Left lung (tissue), 14 donors: ENCODE measurements at places on chromosomes 16 and 17. TPM values are rescaled to one million over a fixed set of nuclear protein-coding genes. Genes with fewer than 3 reads are reported as not detected.
A peak's percentile ranks its signal among the peaks of the same experiment; 100 is the strongest.

DNA sequence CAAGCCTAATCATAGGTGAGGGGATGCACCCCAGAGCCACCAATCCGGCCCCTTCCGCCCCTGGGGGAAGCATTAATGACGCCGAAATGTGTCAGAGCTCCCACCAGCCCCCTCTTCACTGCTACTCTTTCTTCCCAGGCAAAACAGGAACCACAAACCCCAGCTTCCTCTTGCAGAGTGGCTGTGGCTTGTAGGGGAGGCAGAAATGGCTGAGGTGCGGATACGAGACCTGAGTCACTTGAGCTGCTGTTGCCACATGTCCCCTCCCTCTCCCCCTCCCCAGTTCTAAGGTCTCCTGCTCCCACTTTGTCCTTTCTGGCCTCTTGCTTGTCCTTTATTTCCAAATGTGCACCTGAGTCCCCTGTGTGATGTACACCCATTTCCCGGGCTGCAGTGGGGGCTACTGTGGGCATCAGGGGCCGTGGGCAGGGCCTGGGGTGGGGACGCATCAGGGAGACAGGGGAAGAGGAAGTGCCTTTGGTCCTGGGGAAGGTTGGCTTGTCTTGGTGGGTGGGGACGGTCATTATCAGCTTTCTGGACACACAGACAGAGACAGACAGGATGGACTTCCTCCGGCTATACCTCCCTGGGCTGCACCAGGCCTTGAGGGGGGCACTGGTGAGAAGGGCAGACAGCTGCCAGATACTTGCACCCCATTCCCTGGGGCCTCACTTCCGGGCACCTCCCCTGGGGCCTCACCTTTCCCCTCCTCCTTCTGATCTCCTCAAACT, at the start of gene APOBR:
Gene APOBR (plus strand): TSS at position 523 of the 731 bp plus-strand sequence. CDS start 39 bp downstream, at position 562.
- no peaks in the 10 kb centered on the region for H3K27me3 ChIP-seq
- peak within 1 kb of the TSS; percentile 72 for H3K27ac ChIP-seq
- H3K4me1 ChIP-seq, result peaks cover 55% of the 10 kb centered on the region
- H3K4me3 ChIP-seq, result peak within 1 kb of the TSS; percentile 15
- no peak for DNase-seq

SLC25A10 gene
- 10.6 TPM for polyA plus RNA-seq

MARVELD3 gene
- 7.5 TPM for polyA plus RNA-seq

DNA sequence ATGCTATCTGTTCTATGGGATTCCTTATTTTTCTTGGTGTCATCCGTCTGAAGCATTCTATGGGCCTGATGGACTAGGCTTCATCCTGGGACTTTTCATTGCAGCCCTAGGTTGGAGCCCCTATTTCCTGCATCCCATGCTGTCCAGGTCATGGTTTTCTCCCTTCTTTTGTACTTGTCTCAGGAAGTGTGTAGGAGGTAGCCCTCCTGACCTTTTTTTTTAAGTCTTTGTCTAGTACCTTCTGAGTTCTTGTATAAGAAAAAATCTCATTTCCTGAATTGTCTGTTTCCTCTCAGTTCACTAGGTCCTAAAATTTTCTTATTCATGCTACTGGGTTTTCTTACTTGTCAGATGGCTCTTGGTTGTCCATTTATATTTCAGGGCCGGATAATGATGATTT, 6.0 kb downstream of the NDEL1 start:
- H3K27ac ChIP-seq, result peak overlapping the region; percentile 45
- H3K4me3 ChIP-seq, result no peak overlapping the region
- H3K4me1 ChIP-seq, result peaks cover 5% of the 10 kb centered on the region
- no peaks in the 10 kb centered on the region for H3K27me3 ChIP-seq

GAA gene
- 26.7 TPM for polyA plus RNA-seq

GRCh38 chr16:85309656-85310587, 197.7 kb upstream of the CIBAR2 start:
- peaks cover 17% of the 10 kb centered on the region for H3K4me1 ChIP-seq

GRCh38 chr17:40124279-40125141, 2.7 kb downstream of the MSL1 start:
- peaks cover 59% of the 10 kb centered on the region for H3K4me1 ChIP-seq
- no peak for DNase-seq
- peak overlapping the region; percentile 95 for H3K27ac ChIP-seq

MYOCD gene
- 14.9 TPM for polyA plus RNA-seq

- DNase-seq, result no peak
- H3K4me3 ChIP-seq, result no peak within 1 kb of the TSS
- H3K36me3 ChIP-seq, result peaks cover 17% of the 10 kb centered on the region
- no peaks in the 10 kb centered on the region for H3K4me1 ChIP-seq
Measured at GRCh38 chr16:3256146-3256865, at the start of gene MEFV. Gene MEFV (minus strand): TSS chr16:3256633. CDS start chr16:3256587, 46 bp downstream.

GRCh38 chr17:17568772-17569195, 22.7 kb downstream of the PEMT start:
- H3K4me3 ChIP-seq, result no peak overlapping the region
- H3K27ac ChIP-seq, result no peak overlapping the region
- no peak for DNase-seq
- peaks cover 4% of the 10 kb centered on the region for H3K4me1 ChIP-seq
- H3K27me3 ChIP-seq, result no peaks in the 10 kb centered on the region
- H3K36me3 ChIP-seq, result no peaks in the 10 kb centered on the region

VTN gene
- polyA plus RNA-seq, result 0.72 TPM

DNA sequence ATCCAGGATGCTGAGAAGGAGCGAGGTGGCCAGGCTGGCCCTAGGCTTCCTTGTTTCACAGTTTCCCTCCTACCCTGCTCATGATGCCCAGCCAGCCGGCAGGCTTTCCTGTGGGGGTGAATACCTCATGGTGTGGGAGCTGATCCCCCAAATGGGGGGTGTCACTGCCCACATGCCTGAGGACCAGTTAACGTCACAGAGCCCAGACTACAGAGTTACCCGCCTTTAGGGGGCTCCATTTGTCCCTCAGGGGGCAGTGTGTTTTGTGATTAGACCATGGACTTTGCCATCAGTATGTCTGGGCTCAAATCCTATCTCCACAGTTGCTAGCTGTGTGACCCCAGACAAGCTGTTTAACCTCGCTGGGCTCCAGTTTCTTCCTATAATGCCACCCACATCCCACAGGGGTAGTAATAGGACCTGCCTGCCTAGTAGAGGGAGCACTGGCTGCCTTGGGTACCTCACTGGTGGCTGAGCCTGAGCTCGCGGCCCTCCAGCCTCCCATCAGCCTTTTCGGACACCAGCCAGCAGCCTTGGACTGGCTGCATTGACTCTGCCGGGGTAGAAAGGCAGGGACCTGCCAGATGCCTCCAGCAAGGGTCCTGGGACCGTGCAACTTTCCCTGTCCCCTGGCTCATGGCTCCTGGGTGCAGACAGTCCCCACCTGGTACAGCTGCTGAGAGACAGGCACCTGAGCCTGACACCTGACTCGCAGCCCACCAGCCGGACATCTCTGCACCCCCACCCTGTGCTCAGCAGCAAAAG, 87.5 kb upstream of the GSE1 start:
- peak overlapping the region; percentile 18 for H3K4me3 ChIP-seq
- no peaks in the 10 kb centered on the region for H3K27me3 ChIP-seq
- no peaks in the 10 kb centered on the region for H3K36me3 ChIP-seq

DNA sequence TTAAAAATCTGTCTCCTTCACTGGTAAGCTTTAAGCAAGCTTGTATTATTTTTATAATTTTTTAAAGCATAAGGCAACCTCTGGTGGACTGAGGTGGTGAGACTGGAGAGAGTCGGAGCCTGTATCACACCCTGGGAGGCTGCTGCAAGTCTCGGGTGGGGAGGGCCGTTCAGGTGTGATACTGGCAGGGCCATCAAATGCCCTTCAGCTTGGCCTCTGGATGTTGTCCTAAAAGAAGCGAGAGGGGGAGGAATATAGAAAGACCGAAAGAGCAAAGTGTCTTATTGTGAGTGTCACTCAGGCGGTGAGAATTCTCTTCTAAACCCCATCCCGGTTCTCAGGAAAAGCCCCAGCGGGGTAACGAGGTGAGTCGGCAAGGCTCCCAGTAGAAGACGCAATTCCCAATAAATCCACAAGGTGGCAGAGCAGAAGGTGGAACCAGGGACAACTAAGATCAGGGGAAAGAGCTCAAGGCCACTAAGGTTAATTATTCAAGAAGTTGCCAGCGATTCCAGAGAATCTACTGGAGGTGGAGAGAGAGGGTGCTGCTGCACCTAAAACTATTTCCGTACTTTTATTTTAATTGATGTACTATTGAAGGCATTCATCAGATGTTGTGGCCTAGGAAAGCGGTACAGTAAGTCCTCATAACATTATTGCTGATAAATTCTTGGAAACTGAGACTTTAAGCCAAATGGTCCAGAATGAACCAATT, 14.1 kb downstream of the C17orf67 start:
- no peak overlapping the region for H3K4me3 ChIP-seq
- H3K36me3 ChIP-seq, result no peaks in the 10 kb centered on the region
- peak; percentile 47 for DNase-seq
- peaks cover 8% of the 10 kb centered on the region for H3K4me1 ChIP-seq

GRCh38 chr17:68577497-68577821, 23.7 kb downstream of the FAM20A start:
- DNase-seq, result no peak
- no peaks in the 10 kb centered on the region for H3K27me3 ChIP-seq
- no peak overlapping the region for H3K4me3 ChIP-seq
- no peaks in the 10 kb centered on the region for H3K36me3 ChIP-seq
- peaks cover 75% of the 10 kb centered on the region for H3K4me1 ChIP-seq

GRCh38 chr16:56708525-56709442, 21.1 kb upstream of the NUP93 start:
- no peaks in the 10 kb centered on the region for H3K36me3 ChIP-seq
- H3K4me1 ChIP-seq, result no peaks in the 10 kb centered on the region
- H3K27ac ChIP-seq, result no peak overlapping the region

DNA sequence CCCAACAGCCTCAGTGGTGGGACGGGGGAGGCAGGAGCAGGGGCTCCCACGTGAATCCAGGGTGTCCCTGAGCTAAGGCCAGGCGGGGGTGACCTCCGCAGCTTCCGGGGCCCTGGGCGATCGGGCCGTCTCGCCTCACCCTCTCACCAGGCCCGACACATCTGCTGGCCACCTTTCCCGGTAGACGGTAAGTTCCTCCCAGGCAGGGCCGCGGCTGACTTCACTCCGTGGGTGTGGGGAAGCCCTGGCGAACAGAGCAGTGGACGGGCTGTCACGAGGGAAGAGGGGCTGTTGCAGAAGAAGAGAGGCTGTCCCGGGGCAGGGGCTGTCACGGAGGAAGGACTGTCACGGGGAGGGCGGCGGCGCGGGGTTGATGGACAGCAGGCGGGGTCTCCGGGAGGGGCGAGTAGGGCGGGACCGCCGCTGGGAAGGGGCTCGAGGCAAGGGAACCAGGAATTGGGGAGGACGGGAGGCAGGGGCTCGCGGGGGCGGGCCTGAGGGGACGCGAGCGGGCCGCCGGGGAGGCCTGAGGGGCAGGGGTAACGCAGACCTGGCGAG, 498 bp downstream of the PKMYT1 start:
- peaks cover 42% of the 10 kb centered on the region for H3K4me1 ChIP-seq
- H3K4me3 ChIP-seq, result peak overlapping the region; percentile 50
- no peak for DNase-seq
- H3K27me3 ChIP-seq, result no peaks in the 10 kb centered on the region

- H3K4me1 ChIP-seq, result no peaks in the 10 kb centered on the region
- H3K36me3 ChIP-seq, result no peaks in the 10 kb centered on the region
- no peak for DNase-seq
- no peak overlapping the region for H3K4me3 ChIP-seq
- H3K27ac ChIP-seq, result no peak overlapping the region
- H3K27me3 ChIP-seq, result no peaks in the 10 kb centered on the region
Measured at GRCh38 chr16:18942061-18942460, 15.9 kb upstream of the SMG1 start.

DNA sequence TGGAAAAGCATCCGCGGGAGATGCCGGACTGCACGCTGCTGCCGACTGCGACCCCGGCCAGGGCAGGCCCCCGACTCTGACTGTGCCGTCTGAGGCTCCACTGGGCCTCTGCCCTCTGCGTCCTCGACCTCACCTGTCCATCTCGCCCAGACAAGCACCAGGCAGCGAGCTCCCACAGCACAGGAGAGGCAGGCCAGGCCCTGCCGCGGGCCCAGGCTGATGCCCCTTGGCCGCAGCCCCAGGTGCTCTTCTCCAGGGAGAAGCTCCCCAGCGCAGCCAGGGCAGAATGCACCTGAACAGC, 98.1 kb upstream of the DNAH17 start:
- no peaks in the 10 kb centered on the region for H3K4me1 ChIP-seq
- no peak overlapping the region for H3K27ac ChIP-seq
- no peak for DNase-seq
- H3K4me3 ChIP-seq, result no peak overlapping the region

DNA sequence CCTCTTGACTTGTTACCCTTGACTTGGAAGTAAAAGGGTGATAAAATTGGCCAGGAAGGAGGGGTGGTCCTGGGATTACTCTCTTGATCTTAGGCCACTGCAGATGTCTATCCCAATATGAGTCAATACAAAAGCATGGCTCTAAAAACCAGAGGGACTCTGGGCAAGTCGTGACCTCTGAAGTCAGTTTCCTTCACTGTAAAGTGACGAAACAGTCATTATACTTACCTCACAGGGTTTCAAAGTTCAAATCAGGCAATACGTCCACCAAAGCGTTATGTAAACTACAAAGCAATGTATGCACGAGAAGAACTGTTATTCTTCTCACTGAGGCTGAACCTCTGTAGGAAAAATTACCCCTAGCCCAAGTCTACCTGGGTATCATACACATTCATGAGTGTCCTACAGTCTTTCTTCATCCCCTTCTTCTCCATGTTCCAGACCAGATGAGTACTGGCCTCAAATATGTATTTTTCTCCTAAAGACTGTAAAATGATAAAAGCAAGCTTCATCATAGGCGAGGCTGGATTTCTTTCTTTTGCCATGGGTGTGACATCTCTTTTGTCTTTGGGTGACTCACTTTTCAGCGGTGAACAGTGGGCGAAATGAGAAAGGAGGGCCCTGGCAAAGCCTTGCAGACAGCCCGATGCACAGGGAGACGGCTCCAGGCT, 34.5 kb upstream of the CLEC18B start:
- H3K4me1 ChIP-seq, result no peaks in the 10 kb centered on the region
- no peaks in the 10 kb centered on the region for H3K27me3 ChIP-seq
- no peak overlapping the region for H3K27ac ChIP-seq
- no peak overlapping the region for H3K4me3 ChIP-seq
- no peak for DNase-seq

DNA sequence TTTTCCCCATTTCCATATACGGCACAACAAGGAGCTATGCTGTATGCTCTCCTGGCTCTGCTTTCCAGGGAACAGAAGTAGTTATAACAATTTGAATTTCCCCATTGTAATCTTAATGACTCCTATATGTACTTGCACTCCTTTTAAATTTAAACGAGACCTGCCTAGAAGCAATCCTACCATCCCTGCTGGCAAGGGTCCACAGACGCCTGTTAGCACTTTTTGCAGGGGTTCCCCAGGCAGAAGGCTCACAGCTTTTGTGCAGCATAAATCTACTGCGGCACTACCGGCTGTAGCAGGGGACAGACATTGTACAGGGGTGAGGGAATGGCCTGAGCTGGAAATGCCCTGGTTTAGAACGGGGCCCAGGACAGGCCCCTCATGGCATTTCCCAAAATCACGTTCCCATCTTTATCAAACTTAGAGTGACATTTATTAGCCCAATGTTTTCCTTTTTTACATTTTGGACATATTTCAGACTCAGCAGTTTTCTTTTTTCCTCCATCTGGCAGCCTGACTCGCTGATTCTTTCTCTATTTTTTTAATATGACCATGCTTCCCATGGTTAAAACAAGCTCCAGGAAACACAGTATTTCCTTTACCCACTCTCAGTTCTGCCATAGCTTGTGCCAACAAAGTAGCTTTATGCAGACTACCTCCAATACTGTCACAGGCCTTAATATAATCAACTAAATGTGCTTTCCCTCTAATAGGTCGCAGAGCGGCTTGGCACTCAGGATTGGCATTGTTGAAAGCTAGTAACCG, 35.4 kb upstream of the USP22 start:
- H3K27ac ChIP-seq, result no peak overlapping the region
- no peaks in the 10 kb centered on the region for H3K4me1 ChIP-seq
- no peaks in the 10 kb centered on the region for H3K36me3 ChIP-seq

C16orf92 gene
- polyA plus RNA-seq, result not detected
